ENCODE measurements at places on chromosomes 3 and 15. TPM values are rescaled to one million over a fixed set of nuclear protein-coding genes. Genes with fewer than 3 reads are reported as not detected.

The SCN11A gene
- total RNA-seq: 0.05 TPM

The RPP25 gene
- 2.4 TPM for total RNA-seq

The RYR3 gene
- total RNA-seq: 0.08 TPM

The C3orf80 gene
- total RNA-seq: 0.14 TPM

The MAP1A gene
- 56.0 TPM for total RNA-seq

The DNAJC19 gene
- 119 TPM for total RNA-seq

DNA sequence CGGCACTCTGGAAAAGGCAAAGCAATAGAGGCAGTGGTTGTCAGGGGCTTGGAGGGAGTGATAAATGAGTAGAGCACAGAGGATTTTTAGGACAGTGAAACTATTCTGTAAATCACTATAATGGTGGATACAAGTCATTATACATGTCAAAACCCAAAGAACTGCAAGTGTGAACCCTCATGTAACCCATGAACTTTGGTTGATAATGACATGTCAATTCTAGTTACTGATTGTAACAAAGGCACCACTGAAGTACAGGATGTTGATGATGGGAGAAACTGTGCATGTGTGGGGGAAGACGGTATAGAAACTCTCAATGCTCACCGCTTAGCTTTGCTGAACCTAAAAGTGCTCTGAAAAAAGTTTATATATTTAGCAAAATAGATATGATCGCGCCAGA lies 36.0 kb downstream of the BTLA start:
- no peaks in the 10 kb centered on the region for H3K36me3 ChIP-seq
- H3K4me1 ChIP-seq: peaks cover 16% of the 10 kb centered on the region
- no peak overlapping the region for H3K4me3 ChIP-seq
- H3K27me3 ChIP-seq: no peaks in the 10 kb centered on the region
- DNase-seq: no peak

DNA sequence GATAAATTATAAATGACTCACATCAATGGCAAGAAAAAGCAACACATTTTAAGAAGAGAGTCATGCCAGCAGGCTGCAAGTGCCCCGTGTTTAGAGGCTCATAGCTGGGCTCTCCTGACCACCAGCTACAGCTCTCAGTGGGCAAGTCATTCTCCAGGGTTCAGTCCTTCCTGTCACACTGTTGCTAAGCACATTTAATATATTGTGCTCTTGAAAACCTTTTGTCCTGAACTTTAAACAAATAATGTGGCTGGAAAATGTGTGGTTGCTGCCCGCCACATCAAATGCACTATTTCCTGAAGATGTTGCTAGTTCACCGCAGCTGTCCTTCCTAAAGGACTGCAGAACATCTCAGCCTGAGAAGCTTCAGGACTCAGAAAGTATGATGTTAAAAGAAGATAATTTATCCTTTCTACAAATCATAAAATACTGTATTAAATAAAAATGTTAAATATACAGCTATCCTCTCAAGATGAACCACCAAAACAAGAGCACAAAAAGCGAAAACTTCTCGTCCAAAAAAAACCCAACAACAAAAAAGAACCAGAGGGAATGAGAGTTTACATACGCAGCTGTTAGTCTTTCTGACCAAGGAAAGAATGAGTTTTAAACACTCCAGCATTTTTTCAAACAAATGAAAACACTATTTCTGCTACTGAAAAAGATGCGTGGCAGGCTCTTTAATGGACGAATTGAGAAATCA lies 951 bp downstream of the TARS3 start:
- DNase-seq: no peak
- H3K4me3 ChIP-seq: peak overlapping the region; percentile 88
- H3K4me1 ChIP-seq: peaks cover 20% of the 10 kb centered on the region

GRCh38 chr15:47484997-47485396 lies 232.3 kb upstream of the SEMA6D start:
- no peak overlapping the region for H3K4me3 ChIP-seq
- H3K36me3 ChIP-seq: no peaks in the 10 kb centered on the region
- no peaks in the 10 kb centered on the region for H3K27me3 ChIP-seq
- no peak overlapping the region for H3K27ac ChIP-seq

DNA sequence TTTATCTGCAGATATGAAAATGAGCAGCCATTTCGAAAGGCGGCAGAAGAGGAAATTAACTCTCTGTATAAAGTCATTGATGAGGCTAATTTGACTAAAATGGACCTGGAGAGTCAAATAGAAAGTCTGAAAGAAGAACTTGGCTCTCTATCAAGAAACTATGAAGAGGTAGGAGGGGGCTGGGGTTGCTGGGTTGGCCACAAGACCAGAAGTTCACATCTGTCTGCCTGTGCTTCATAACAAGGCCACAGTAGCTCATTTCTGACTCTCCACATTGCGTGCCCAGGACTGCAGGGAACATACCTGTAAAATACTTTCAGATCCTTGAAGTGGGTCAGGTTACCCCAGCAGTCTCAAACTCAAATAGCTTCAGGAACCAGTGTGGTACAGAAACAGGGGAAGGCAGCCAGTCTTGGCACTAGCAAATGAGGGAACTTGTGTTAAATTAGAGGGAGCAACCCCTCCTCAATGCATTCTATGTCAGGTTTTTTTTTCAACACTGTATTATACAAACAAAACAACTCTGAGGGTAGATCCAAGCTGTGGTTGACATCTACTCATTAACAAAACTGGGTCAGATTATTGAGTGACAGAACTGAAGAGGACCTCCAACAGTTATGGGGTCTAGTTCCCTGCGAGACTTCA lies 48.7 kb downstream of the BFSP2 start:
- peaks cover 8% of the 10 kb centered on the region for H3K27me3 ChIP-seq
- no peak overlapping the region for H3K4me3 ChIP-seq
- H3K27ac ChIP-seq: no peak overlapping the region
- no peaks in the 10 kb centered on the region for H3K36me3 ChIP-seq
- H3K4me1 ChIP-seq: no peaks in the 10 kb centered on the region

- H3K27me3 ChIP-seq: peaks cover 9% of the 10 kb centered on the region
Measured at GRCh38 chr15:69059557-69059943, 45.1 kb downstream of the NOX5 start.

DNA sequence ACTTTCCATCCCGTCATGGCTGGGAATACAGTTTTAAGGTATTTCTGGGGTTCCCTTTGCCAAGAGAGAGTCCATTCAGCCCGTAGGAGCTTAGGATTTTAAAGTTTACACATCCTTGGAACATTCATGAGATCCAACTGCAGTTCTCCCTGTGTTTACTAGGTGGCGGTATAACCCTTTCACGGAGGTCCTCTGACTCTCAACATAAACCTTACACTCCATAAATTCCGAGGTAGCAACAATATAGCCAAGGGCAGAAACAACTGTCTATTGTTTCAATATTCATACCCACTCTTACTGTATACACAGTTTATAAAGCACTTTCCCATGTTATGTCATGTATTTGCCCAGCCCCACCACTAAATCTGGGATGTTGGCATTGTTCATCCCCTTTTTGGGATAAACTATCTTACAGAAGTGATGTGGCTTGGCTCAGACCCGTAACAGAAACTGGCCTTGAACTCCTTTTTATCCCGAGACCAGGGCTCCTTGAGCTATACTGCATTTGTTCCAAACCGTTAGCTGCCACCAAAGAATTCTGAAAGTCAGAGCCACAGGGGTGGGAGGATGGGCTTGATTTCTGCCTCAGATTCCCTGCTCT lies 69.2 kb upstream of the COL6A5 start:
- H3K4me3 ChIP-seq: no peak overlapping the region
- H3K27me3 ChIP-seq: peaks cover 29% of the 10 kb centered on the region
- no peaks in the 10 kb centered on the region for H3K4me1 ChIP-seq
- no peak overlapping the region for H3K27ac ChIP-seq
- no peaks in the 10 kb centered on the region for H3K36me3 ChIP-seq
- no peak for DNase-seq

Data from left ventricle myocardium inferior (tissue), 1 donor.